ENCODE measurements at places on chromosomes 3 and 15.

GRCh38 chr15:101578443-101578894, 73.7 kb downstream of the TM2D3 start:
- DNase-seq, result no peak

- no peak for DNase-seq
Observed at GRCh38 chr15:35308802-35309201, 223.7 kb upstream of the NANOGP8 start.

DNA sequence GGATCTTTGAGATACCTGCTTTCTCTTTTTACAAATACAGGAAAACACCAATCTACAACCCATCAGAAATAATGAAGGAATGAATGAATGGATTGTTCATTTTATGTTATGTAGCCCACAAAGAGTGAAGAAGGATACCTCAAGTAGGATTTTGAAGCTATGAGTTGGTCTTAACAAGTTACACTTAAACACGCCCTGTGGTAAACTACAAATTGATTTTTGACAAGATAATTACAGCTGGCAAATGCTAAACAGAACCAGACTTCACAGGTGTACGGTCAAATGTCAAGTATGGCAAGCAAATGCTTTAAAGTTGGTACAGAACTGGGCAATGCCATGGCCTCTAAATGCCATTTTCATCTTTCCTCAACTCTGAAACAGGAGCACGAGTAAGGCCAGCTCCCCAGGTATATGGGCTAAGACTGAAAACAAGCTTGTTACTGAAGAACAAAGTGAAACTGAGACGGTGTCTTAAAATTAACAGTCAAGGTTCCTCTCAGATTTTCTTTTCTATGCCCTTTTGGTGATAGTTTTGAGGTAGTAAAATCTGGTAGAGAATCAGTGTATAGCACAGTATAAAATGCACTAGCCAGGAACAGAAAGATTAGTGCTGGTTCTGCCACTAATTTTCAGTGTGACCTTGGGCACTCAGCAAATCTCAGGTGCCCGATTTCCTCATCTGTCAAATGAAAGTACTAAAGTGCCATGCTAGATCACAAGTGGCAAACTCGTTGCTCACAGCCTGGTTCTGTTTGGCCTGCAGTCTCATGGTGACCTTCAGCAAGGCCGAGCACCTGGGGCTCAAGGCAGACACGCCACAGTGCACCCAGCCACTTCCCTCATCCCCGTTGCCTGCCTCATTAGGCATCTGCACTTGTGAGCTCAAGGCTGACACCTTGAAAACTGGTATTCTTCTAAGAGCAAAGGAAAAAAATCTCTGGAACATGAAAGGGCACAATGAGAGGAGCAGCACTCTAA, 9.5 kb downstream of the RUVBL1 start:
- no peak for DNase-seq

DNA sequence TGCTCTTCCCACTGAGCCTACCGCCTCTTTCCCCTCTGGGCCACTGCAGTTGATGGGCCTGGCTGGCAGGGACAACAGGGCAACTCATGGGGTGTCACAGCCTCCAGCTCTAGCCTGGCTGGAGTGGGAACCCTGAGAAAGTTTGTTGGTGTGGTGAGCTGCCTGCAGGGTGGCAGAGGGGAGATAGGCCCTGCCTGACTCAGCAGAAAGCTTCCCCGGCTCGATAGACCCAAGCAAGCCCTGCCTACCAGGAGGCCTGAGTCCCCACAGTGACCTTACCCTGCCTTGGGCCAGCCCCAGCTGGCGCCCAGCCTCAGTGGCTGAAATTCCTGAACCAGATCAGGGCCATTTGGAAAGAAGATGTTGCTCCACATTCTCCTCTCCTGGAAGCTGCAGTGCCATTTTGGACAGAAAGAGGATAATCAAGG, 29.4 kb downstream of the ABTB1 start:
- DNase-seq, result no peak

DNA sequence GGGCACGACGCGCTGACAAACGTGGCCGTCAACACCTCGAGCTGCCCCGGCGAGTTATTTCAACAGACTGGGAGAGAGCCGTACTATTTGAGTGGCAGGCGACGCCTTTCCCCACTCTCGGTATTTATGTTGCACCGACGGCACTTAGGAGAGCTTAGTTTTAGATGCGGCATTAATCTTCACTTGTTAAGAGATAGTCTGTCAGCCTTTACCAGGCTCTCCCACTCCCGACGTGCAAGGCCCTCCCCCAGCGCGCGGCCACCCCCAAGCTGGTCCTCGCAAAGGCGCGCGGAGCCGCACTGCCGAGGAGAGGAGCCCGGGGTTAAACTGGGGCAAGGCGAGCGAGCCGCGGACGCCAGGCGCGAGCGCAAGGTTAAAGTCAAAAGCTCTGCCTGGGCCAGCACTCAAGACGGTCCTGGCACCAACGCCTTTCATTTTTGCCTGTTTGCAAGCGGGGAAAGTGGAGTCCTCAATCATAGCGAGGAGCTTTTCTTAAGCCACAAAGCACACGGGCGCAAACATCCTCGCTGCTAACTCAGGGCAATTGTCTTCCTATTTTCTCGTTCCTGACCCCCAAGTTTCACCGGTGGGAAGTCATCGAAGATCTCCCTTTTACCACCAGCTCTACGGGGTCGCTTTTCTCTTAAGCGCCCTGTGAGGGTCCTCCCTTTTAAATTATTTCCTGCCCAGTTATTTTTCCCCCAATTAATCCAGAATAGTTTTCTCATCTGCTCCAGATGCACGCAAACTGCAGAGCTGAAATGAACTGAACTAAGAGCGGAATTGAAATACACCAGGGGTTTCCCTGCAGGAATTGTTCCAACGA, 86.6 kb downstream of the NR2F2 start:
- no peak for DNase-seq

GRCh38 chr3:34676436-34676835, 878.0 kb downstream of the PDCD6IP start:
- no peak for DNase-seq

DNA sequence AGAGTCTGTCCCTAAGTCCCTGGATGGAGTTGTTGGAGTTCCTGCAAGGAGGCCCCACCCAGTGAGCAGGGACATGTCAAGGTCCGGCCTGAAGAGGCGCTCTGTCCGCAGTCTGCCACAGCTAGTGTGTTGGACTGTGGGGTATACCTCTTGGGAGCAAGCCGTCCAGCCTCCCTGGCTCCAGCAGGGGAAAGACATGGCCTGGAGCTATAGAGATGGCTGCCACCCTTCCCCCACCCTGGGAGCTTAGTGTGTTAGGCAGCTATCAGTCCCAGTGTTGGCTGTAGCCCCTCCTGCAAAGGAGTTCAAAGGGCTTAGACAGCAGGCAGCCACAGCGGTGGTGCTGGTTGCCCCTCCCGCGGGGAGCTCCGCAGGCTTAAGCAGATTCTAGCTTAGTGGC, 20.3 kb downstream of the IMPG2 start:
- no peak for DNase-seq

DNA sequence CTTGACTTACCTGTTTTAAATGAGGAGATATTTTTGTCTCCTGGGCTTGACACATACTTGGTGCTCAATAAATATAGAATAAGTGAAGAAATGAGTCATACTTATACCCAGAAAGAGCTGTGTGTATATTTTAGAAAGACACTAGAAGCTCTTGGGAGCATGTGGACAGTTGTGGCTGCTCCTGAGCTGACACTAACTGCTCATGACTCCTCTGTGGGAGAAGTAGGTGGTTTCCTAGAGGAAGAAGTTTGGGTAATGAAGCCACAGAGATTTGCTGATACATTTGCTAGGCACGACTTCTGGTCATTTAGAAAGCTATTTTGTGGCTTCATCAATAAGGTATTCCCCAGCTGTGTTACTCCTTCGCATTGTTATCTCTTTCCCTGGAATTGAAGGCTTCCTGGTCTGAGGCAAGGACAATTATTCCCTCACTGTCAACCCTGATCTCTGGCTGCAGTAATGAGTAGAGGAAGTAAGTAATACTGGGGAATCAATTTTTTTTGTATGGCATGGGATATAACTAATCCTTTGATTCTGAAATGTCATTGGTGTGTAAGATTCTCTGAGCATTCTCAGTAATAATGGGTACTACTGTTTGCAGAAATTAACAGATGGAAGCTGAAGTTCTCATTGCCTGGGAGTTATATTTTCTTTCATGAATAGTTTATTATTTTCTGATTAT, 79.6 kb upstream of the DCBLD2 start:
- DNase-seq, result no peak

- DNase-seq, result no peak
Observed at GRCh38 chr15:59249816-59250215, 43.2 kb downstream of the LDHAL6B start.

- no peak for DNase-seq
Observed at GRCh38 chr3:127221037-127221436, 28.1 kb downstream of the PRR23E start.

DNA sequence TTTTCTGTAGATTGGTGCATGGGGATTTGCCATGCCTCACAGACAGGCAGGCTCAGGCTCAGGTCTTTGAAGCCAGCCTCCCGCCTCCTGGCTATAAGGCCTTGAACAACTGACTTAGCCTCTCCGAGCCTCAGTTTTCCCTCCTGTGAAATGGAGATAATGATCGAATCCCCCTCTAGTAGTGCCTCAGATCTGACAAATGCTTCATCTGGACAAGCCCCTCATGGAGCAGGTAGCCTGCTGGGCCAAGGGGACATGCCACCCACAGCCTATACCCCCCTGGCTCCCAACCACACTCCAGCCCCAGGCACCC, 68.1 kb upstream of the LCTL start:
- DNase-seq, result no peak

DNA sequence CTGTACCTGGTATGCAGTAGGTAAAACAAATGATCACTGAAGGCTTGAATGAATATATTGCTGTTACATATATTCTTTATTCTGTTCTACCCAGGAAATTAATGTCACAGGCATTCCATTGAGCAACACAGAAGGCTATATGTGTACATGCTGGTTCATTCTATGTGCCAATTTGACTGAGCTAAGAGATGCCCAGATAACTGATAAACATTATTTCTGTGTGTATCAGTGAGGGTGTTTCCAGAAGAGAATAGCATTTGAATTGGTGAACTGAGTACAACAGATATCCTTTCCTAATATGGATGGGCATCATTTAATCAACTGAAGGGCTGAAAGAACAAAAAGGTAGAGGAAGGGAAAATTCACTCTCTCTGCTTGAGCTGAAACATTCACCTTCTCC, 886.8 kb downstream of the FHIT start:
- no peak for DNase-seq

- no peak for DNase-seq
Observed at GRCh38 chr15:80210611-80211573, 41.1 kb downstream of the CTXND1 start.
